ENCODE measurements at places on chromosomes 16 and 17.

GRCh38 chr17:12095522-12095921 lies 74.8 kb downstream of the MAP2K4 start:
- DNase-seq = no peak

- DNase-seq = no peak
These were observed 315.5 kb upstream of the RBFOX1 start for GRCh38 chr16:7017006-7017662.

DNA sequence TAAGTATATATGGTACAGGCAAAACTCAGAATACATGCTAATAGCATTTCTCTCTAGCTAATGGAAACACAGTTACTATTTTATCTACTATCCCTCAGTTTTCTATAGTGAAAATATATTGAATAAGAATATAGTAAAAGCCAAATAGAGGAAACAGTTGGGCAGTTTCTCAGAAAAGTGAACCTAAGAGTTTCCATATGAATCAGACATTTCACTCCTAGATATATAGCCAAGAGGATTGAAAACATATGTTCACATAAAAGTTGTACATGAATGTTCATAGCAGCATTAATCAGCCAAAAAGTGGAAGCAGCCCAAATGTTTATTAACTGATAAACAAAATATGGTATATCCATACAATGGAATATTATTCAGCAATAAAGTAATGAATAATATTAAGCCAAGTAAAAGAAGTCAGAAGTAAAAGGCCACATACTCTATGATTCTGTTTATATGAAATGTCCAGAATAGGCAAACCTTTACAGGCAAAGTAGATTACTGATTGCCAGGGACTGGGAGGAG lies 134.6 kb downstream of the CYB561 start:
- DNase-seq = no peak

- DNase-seq = peak; percentile 60
These were observed 14.8 kb downstream of the TRARG1 start for GRCh38 chr17:1294157-1294717.

DNA sequence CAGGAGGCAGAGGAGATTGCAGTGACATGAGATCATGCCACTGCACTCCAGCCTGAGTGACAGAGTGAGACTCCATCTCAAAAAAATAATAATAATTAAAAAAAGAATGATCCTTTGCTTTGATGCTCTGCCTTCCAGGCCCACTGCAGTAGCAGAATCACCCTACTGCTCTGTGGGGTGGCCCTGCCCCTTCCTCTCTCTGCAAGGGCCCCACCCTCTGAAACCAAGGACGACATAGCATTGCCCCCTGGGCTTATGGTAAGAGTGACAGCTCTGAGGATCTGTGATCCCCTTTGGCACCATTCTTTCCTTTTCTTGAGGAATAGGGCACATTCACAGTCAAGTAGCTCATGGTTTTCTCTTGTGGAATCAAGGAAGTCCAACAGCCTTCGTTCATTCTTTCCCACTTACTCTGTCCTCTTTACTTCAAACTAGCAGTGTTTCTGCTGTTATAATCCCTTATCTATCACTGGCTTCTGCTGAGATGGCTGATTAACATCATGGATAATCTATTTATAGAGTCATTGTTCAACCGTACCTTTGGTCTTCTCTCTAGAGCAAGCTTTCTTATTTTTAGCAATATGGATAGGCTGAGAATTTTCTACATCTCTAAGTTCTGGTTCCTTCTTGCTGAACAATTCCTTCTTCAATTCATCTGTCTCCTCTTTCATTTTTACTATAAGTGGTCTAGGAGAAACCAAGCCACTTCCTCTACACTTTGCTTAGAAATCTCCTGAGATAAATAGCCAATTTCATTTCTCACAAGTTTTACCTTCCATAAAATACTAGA lies 14.1 kb downstream of the RAD51C start:
- no peak for DNase-seq

- DNase-seq = peak; percentile 99
These were observed at the start of gene TUFM for GRCh38 chr16:28846080-28846932. Gene TUFM, minus strand, starts transcription at chr16:28846348. Its CDS starts 79 bp downstream, at chr16:28846269.

GRCh38 chr16:15993946-15994665 lies 44.7 kb downstream of the ABCC1 start:
- DNase-seq = no peak

GRCh38 chr17:82304826-82305726 lies 12.3 kb downstream of the CD7 start:
- DNase-seq = no peak

- DNase-seq = peak; percentile 81
These were observed 13.7 kb downstream of the MYO15B start for GRCh38 chr17:75601057-75601987.

GRCh38 chr17:77363821-77364361 lies 223.1 kb downstream of the SEC14L1 start:
- DNase-seq = peak; percentile 53

- no peak for DNase-seq
These were observed 72.8 kb downstream of the CACNG3 start for GRCh38 chr16:24328835-24329452.

DNA sequence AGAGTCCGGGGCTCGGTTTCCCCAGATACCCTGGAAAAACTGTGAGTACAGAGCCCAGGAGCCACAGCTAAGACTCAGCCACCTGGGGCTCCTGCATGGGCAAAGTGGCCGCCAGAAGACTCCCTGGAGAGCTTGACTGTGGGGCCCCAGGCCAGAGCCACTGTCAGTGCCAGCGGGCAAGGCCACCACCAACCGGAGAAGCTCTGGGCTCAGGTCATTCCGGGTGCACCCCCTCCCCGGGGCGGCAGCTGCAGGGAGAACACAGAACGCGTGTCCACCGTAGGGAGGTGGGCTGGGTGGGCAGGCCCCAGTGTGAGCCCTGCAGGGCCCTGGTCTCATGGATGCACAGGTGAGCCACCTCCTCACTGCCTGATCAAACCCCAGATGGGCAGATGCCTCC lies 22.3 kb upstream of the RBFOX3 start:
- no peak for DNase-seq

GRCh38 chr16:1494129-1494640 lies 1.0 kb downstream of the TELO2 start:
- DNase-seq = no peak

DNA sequence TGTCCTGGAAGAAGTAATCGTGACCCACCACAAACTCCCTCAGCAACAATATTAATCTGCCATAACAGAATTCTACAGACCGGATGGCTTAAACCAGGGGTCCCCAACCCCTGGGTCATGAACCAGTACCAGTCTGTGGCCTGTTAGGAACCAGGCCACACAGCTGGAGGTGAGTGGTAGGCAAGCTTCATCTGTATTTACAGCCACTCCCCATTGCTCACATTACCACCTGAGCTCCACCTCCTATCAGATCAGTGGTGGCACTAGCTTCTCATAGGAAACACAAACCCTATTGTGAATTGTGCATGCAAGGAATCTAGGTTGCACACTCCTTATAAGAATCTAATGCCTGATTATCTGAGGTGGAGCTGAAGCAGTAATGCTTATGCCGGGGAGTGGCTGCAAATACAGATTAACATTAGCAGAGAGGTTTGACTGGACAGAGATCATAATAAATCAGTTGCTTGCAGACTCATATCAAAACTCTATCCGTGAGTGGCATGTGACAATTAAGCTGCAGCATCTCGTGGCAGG lies 74.5 kb downstream of the NOG start:
- DNase-seq = no peak

- DNase-seq = no peak
These were observed 103.9 kb upstream of the SEC14L1 start for GRCh38 chr17:77036841-77037381.

DNA sequence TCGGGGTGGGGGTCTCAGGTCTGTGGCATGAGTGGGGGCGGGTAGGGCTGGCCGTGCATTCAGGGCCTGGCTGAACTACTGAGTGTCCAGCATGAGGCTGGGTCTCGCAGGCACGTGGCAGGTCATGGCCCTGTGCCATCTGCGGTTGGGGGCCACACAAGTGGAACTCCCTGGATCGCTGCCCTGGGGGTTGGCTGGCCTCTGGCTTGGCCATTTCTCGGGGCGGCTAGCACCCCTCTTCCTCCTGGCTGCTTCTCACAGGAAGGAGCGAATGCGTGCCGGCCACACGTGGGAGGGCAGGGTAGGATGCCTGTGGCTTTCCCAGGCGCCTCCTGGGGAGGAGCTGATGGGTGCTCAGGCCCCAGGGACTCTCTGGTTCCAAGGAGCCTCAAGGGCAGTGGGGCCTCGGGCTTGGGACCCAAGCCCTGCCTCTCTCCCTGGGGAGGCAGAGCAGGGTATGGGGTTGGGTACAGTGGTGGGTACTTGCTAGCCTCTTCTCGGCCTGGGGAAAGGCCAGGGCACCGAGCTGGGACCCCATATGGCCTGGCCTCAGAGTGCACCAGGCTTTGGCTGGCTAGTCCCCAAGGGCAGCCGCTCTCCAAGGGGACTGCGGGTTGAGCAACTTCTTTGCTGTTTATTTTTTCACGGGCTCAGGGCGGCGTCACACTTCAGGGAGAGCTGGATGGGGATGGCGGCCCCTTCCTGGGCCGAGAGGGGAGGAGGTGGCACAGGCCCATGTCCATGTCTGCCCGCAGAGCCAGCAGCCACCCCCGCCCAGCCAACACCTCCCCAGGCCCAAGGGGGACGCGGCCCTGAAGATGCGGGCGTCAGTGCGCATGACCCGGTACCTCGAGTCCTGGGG lies 37.5 kb downstream of the ADCY7 start:
- DNase-seq = no peak

DNA sequence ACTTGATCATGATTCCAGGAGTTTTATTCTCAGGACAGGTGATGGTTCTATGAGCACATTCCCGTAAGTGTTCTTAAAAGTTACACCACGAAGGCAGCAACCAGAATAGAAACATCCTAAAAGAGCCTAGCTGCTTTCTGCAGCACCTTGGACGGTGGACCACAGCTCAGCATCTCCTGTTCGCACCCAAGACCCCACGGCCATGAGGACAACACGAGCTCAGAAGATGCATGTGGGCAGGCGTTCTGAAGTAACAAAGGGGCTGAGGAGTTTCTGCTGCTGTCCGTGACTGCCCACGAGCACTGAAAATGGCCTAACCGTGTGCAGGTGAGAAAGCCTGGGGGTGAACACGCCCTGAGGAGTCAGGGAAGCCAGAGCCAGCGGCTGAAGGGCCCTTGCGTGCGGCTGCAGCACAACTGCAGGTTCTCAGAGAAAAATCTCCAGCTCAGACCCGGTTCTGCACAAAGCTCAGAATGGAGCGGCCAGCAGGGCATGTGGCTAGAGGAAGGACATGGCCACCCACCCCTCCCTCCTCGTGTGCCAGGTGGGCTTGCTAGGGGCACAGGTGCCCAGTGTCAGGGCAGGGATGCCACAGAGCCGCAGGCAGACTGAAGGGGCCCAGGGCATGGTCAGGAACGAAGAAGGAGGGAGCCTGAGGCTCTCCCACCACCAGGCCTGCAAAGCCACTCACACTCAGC lies 10.8 kb upstream of the C16orf95 start:
- no peak for DNase-seq

GRCh38 chr17:3535253-3535995 lies 22.2 kb downstream of the TRPV3 start:
- peak; percentile 80 for DNase-seq

DNA sequence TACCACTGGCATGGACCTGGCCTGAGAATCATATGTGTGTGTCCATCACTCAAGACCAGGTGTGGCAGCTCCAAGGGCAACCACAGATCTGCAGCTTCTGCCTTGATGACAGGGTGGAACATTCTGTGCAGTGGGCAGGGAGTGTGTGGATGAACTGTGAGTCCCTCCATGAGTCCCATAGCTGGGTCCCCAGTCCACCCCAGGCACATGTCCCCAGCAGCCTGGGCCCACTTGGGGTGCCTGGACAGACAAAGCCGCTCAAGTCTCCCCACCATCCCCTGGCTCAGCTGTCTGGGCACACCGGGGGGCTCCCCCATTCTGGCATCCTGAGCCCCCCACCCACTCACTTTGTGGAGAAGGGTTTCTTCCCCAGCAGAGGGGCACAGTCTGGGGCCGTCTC lies 4.6 kb upstream of the KRT16 start:
- DNase-seq = no peak

- DNase-seq = no peak
These were observed 245.0 kb downstream of the KCNJ2 start for GRCh38 chr17:70414300-70414699.

DNA sequence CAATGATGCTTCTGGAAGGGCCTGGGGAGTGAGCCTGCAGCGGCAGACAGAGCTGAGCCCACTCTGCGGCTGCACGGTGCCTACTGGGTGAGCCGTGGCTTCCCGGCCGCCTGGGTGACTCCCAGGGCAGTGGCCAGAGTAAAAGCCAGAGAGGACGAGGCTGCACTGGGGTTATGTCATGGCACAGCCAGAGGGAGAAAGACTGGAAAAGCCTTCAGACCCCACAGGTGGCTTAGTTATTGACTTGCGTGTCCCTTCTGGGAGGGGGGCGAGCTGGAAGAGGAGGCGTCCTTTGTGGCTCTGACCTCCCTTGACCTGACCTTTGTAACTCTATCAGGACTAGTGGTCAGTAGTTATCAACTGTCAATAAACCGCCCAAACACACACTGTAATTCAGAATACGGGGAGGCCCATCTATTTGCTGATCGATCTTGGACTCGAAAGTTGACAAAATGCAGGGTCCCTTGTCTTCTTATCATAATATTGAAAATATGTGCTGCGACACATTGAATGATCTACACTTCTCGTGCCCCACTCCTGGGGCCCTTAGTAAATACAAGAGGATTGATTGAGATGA lies 385.9 kb upstream of the ZFHX3 start:
- DNase-seq = no peak

- DNase-seq = no peak
These were observed 64.6 kb downstream of the ARHGAP44 start for GRCh38 chr17:12853921-12854320.

DNA sequence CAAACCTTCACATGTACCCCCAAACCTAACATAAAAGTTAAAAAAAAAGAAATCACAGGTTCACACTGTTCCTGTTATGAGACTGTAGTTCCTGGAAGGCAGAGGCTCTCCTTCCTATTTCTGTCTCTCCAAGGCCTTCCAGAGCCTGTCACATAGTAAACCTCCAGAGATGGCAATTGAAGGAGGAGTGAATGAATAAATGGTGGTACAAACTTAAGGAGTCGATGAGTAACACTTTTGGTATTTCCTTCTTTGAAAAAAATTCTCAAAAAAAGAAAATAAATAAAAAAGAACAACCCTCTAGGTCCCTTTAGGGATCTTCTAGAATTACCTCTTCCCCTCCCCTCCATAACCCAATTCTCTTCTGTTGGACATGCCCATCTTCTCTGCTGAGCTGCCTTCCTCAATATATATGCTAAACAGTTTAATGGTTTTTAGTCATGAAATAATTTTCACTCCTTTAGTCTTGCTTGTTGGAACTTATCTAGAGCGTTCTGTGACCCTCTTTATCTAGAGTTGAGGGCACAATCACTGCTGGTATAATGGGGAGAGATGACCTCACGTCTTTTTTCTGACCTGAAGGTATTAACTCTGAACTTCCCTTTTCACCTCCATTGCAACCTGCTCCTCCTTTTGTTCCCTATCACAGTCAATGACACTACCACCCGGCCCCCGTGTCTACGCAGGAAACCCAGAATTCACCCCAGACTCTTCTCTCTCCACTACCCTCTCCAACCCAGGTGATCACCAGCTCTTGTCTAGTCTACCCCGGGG lies 1.7 kb upstream of the TAF15 start:
- DNase-seq = no peak
